ENCODE measurements at places on chromosomes 1 and 21.

- no peak for DNase-seq
These were observed 386.6 kb downstream of the KIF26B start for GRCh38 chr1:245541369-245541768.

DNA sequence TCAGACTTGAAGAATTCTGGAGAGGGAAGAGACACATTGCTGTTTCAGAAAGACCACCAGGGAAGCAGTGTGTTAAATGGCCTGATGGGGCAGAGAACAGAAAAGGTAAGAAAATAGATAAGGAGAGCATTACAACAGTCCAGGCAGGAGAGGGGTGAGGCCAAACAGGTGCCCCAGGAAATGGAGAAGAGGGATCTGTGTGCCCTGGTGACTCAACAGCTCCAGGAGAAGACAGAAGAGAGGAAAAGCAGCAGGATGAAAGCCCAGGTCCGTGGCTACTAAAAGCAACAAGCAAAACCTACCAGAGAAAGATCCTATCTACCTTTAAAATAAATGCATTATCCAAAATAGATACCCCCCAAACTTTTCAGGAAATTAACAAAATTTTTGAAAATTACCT lies 9.2 kb downstream of the TP53BP2 start:
- no peak for DNase-seq

DNA sequence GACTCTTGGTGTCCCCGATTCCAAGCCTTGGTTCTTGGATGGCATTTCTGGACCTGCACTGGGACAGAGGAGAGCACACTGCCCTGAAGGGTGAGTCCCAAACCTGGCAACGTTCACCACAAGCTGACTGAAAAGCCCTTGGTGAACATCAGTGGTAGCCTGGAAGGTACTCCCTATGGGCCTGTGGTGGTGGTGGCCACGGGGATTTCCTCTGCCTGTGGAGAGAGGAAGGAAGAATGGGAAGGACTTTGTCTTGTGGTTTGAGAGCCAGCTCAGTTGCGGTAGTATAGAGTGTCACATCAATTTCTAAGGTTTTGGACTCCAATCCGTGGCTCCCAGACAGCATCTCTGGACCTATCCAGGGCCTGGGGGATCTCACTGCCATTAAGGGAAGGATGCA lies 50.7 kb downstream of the DNAH14 start:
- no peak for DNase-seq

GRCh38 chr21:33931799-33932390 lies 16.3 kb upstream of the ATP5PO start:
- no peak for DNase-seq

DNA sequence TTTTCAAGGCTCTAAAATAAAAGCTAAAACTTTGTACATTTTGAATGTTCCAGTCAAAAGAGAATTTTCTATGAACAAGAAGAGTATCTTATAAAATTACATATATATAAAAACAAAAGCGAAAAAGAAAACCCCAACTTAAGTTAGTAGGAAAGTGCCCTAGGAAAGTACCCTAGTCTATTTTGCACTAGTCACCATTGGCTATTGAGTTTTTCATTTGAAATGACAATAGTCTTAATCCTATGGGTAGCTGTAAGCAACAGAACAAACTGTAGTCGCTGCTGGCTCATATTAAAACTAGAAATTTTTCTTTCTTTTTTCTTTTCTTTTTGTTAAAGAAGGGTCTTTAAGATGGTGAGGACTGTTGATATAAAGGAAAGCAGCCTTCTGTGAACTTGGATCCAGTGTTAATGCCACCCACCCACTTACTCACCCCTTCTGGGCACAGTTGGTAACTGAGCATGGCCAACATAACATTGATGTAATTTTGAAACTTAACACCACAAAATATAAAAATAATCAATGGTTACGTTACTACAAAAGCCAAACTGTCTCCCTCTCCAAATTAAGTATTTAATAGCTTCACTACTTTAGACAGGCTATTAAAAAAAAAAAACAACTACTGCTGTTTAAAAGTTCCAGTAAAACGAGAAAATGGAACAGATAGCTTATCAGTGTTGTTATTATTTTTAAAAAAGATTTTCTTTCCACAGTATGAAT lies 177.0 kb downstream of the EIF4G3 start:
- DNase-seq, result no peak

DNA sequence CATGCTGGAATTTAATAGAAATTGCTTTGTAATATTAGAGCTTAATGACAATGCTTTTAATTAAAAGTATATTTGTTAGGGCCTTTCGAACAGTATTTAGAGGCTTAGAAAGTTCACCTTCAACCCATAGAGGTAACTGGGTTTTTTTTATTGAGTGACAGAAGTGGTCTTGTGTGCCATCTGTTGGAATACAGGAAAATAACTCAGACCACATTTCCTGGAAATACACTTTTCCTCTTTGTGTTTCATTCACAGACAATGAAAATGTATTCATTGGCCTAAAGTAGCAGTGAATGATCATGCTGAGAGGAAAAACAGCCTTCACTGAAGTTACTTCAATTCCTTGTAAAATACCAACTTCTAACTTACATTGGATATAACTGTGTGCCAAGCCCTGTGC lies 83.6 kb upstream of the L1TD1 start:
- no peak for DNase-seq

GRCh38 chr1:228452194-228453021 lies 34.8 kb upstream of the RNF187 start:
- DNase-seq, result no peak

DNA sequence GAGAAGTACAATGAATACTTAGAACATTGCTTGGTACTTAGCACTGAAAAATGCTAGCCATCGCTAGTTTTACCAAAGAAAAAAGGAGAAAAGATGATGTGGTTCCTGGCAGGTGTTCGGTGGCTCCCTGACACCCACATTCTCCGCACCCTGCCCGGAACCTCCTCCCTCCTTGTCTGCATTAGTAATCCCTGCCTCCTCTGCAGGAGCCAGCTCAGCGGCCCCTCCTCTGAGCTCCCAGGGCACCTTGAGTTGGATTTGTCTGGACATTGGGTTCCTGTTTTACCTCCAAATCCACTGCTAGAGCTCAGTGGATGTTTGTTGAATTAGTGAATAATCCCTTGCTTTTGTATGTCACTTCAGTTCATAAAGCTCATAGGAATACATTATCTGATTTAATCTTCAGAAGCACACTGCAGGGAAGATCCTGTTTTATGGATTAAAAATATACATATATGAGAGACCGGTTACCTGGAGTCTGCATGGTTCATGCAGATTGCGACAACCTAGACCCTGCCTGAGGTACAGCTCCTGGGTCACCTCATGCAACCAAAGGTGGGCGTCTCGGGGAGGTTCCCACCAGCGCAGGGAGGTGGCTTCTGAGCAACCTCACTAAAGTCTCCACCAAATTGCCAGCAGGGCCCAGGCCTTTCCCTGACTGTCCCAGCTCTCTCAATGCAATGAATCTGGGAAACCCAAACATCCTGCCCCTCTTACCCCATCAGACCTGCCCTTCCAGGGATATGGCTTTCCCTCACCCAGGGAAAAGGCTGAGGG lies 24.2 kb downstream of the PCAT6 start:
- no peak for DNase-seq

DNA sequence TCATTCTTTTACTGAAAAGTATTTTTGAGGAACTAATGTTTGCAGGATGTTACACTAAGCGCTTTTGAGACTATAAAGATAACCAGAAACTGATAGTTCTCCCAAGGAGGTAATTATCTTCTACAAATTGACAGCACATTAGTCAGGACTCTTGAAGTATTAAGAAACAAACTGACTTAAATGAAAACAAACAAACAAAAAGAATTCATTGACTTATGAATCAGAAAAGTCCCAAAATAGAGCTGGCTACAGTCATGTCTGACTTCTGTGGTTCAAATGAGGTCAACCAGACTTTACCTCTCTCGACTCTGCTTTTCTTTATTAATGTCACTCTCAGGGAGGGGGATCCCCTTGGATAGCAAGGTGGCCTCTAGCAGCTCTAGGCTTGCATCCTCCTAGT lies 296.8 kb downstream of the TPR start:
- no peak for DNase-seq

DNA sequence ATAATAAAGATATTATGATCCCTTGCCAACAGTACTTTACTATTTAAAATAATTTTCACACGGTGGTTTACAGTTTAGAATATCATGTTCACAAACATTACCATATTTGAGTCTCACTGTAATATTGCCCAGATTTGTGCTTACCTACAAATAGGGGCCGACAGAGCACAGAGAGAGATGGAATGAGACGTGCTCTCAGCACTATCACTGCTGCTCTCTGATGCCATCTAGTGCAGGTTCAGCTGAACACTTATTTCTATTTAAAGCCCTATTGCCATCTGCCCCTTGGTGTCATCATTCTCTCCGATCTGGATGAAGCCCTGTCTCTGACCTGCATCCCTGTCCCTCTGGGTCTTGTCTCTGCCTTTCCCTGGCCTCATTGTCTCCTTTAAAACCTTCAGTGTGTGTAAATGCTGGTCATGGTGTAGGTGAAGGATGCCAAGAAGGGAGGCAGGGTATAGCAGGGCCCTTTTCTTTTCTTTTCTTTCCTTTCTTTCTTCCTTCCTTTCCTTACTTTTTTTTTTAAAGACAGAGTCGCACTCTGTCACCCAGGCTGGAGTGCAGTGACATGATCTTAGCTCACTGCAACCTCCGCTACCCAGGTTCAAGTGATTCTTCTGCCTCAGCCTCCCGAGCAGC lies 6.9 kb upstream of the GPATCH4 start:
- DNase-seq, result no peak

- no peak for DNase-seq
These were observed 163.2 kb upstream of the LRRC7 start for GRCh38 chr1:69404486-69404885.
